ENCODE measurements at places on chromosomes 4 and X. TPM values are rescaled to one million over a fixed set of nuclear protein-coding genes. Genes with fewer than 3 reads are reported as not detected.

DNA sequence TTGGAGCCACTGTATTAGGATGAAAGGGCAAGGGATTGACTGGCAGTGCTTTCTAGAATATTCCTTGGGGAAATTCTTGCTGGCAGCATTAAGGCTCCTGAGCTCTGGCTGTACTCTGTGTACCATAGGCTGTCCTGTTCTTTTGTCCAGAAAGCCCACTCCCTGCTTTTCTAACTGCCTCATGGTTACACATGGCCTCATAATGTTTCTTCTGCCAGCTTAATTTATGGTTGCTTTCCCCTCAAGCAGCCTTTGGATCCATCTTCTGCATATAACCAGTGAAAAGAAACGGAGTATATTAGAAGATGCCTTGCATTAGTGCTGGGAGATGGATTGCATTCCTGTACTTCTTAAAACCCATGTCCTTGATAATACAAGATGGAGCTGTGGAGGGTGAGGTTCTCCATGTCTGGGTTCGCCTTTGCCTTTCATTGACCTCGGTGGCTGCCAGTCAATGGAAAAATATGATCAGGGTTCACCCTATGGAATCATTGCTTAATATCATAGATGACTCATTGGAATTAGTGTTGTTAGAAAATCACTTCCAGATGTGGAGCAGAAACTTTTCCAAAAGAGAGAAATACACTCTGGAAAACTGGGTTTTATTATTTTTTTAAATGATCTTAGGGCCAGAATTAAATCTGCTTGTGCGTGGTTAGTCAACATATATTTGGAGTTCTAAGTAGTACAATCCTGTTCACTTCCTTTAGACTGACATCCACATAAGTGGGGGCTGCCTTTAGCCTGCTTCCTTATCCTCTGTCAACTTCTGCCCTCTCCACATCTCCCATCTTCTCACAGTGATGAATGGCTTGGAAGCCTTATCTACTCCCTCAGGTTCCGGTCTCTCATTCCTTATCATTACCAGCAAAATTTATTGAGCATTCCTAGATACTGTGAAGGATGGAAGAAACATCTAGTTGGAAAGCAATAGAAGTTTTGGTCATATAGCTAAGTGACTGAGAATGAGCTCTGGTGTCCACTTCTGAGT lies 24.9 kb downstream of the DOCK11 start:
- H3K4me1 ChIP-seq = no peaks in the 10 kb centered on the region
- H3K27ac ChIP-seq = no peak overlapping the region

DNA sequence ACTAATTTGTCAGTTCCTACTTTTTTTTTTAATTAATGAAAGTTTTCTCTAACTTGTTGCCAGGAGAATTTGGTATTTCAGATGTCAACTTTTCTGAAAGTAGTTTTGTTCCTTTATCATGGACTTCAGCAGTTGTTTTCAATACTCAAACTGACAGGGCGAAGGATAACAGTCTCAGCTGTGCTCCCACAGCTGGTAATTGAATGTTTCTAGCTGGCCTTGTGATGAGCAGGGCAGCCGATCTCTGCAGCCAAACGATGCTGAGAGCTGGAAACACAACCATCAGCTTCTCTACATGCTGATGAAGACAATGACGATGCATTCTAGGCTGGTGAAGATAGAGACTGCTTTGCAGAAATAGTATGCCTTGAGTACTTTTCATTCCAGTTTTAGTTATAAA lies 130.0 kb upstream of the MAP9 start:
- H3K4me3 ChIP-seq = no peak overlapping the region
- H3K27me3 ChIP-seq = no peaks in the 10 kb centered on the region
- no peak overlapping the region for H3K27ac ChIP-seq

- H3K36me3 ChIP-seq = peaks cover 3% of the 10 kb centered on the region
- DNase-seq = no peak
- H3K27ac ChIP-seq = no peak overlapping the region
- no peaks in the 10 kb centered on the region for H3K27me3 ChIP-seq
- H3K4me3 ChIP-seq = no peak overlapping the region
Observed at GRCh38 chrX:24515447-24515846, 50.4 kb downstream of the PDK3 start.

DNA sequence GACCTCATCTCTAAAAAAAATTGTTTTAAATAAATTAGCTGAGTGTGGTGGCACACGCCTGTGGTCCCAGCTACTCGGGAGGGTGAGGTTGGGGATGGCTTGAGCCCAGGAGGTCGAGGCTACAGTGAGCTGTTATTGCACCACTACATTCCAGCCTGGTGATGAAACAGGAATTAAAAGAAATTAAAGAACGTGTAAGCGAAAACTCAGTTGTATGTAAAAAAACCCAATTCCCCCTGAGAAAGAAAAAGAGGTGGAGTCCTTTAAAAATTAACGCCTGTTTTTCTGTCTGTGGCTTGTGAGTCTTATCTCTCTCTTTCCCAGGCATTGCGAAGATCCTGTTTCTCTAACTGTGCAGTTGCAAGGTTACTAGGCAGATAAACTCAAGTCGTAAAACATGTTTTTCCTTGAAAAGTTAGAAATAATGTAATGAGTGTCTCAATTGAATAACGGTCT lies 22.1 kb downstream of the EPGN start:
- no peaks in the 10 kb centered on the region for H3K4me1 ChIP-seq
- H3K4me3 ChIP-seq = no peak overlapping the region
- H3K36me3 ChIP-seq = no peaks in the 10 kb centered on the region
- no peak for DNase-seq

- no peaks in the 10 kb centered on the region for H3K4me1 ChIP-seq
- DNase-seq = no peak
- H3K27ac ChIP-seq = no peak overlapping the region
Observed at GRCh38 chrX:40368611-40369061, 212.1 kb upstream of the ATP6AP2 start.

- no peak overlapping the region for H3K27ac ChIP-seq
- DNase-seq = no peak
- H3K36me3 ChIP-seq = no peaks in the 10 kb centered on the region
- no peak overlapping the region for H3K4me3 ChIP-seq
- H3K4me1 ChIP-seq = peaks cover 11% of the 10 kb centered on the region
- no peaks in the 10 kb centered on the region for H3K27me3 ChIP-seq
Observed at GRCh38 chrX:40179283-40179682, 81.5 kb upstream of the BCOR start.

DNA sequence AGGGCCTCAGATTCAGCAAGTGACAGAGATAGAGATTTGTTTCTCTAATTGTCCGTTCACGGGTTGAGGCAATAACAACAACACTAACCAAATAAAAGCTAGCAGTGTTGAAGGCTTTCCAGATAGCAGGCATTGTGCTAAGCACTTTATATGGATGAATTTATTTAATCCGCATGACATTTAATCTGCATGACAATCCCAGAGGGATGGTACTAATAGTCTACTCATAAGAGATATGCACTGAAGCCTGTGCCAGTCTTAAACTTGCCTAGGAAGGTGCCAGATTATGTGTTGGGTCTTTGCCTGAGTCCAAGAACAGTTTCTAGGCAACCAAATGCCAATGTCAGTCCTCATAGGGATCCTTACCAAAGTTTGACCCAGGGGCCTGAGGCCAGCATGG lies 37.7 kb upstream of the FAT1 start:
- no peak overlapping the region for H3K4me3 ChIP-seq
- H3K4me1 ChIP-seq = peaks cover 14% of the 10 kb centered on the region
- H3K27ac ChIP-seq = no peak overlapping the region
- no peak for DNase-seq

DNA sequence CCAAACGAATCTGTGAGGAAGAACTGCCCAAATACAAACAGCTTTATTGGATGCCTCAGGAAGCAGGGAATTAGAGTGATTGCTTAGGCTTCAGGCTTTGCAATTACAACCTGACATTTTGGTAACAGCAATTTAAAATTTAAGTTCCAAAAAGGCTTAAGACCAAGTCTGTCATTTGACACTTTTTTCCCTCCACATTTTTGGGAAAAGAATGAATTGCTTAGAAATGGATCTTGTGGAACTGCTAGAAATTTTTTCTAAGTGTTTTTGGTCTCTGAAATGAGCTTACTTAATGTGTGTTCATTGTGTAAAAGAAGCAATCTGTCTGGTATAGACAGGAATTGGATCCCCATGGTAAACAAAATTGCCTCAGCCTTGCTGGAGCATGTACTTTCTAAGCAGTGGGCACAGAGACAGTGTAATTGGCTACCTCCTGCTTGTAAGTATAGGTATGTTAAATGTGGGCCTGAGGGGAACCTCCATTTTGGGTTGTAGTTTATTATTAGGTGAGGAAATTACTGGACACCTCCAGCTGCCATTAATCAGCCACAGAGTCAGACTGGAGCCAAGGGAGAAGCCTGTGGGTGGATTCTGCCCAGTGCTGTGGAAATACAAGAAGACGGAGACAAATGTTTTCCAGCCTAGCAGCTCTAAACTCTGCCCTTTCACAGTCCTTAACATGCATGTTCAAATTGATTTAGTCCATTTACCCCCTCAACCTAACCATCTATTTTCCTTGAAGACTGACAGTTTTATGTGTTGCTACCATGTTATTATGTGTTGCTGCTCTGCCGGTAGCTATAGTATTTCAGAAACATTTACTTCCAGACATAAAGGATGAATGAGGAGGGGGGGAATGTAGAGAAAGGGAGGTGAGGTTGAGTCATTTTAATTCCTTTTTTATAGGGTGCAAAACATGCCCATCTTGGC lies 473.0 kb downstream of the SPRY1 start:
- no peak overlapping the region for H3K27ac ChIP-seq
- H3K4me1 ChIP-seq = peaks cover 21% of the 10 kb centered on the region
- DNase-seq = no peak
- no peaks in the 10 kb centered on the region for H3K36me3 ChIP-seq

GRCh38 chrX:134622056-134622812 lies 36.0 kb downstream of the PLAC1 start:
- peaks cover 8% of the 10 kb centered on the region for H3K4me1 ChIP-seq
- no peaks in the 10 kb centered on the region for H3K36me3 ChIP-seq
- no peaks in the 10 kb centered on the region for H3K27me3 ChIP-seq
- H3K4me3 ChIP-seq = no peak overlapping the region
- H3K27ac ChIP-seq = no peak overlapping the region
- no peak for DNase-seq

GRCh38 chrX:38516196-38516774 lies 45.1 kb upstream of the TSPAN7 start:
- H3K27me3 ChIP-seq = no peaks in the 10 kb centered on the region
- no peaks in the 10 kb centered on the region for H3K4me1 ChIP-seq
- no peak overlapping the region for H3K27ac ChIP-seq

- no peak overlapping the region for H3K4me3 ChIP-seq
- no peak overlapping the region for H3K27ac ChIP-seq
Observed at GRCh38 chr4:14345356-14345775, 656.9 kb upstream of the CPEB2 start.

The GIMD1 gene
- not detected for total RNA-seq

The ADH1A gene
- total RNA-seq = 6.4 TPM

The CFAP99 gene
- 0.43 TPM for total RNA-seq

The PHOX2B gene
- 0.36 TPM for total RNA-seq

The AVPR2 gene
- total RNA-seq = not detected

The SMARCAD1 gene
- total RNA-seq = 52.3 TPM
